Urinary bladder (tissue), 4 donors: ENCODE measurements at places on chromosomes 1 and 21. TPM values are rescaled to one million over a fixed set of nuclear protein-coding genes. Genes with fewer than 3 reads are reported as not detected.

DNA sequence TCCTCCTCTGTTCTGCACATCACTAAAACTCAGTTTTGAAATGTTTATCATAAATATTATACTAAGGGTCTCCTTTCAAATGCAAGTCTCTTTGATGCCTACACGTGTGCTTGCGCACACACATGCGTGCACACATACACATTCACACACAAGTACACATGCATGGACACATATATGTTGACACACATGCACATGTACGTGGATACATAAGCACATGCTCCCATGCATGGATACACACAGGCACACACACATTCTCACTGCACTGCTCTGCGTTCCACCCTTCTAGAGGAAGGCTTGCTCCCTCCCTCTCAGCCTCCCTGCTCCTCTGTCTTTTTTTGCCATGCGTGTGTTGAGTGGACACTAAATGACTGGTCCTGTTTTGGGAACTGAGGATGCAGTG, 162.7 kb downstream of the PCP4 start:
- DNase-seq, result no peak

- no peak for DNase-seq
Observed at GRCh38 chr1:221118176-221118937, 239.1 kb downstream of the HLX start.

GRCh38 chr1:4305526-4306301, 348.7 kb upstream of the AJAP1 start:
- DNase-seq, result no peak

DNA sequence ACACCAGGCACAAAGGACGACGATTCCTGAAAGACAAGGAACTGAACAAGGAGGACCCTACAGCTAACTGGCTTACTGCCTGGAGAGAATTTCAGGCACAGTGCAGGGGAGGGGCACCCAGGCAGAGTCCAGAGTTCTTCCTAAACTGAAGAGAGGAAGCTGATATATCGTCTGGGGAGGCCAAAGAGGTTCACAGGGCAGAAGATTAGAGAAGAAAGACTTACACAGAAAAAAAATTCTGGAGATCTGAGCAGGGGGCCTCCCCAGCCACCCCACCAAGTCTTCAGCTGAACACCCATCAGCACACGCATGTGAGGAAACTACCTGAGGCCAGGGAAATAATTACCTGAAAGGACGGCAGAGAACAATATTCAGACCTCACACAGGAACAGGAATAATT, 24.6 kb downstream of the SORT1 start:
- DNase-seq, result no peak

DNA sequence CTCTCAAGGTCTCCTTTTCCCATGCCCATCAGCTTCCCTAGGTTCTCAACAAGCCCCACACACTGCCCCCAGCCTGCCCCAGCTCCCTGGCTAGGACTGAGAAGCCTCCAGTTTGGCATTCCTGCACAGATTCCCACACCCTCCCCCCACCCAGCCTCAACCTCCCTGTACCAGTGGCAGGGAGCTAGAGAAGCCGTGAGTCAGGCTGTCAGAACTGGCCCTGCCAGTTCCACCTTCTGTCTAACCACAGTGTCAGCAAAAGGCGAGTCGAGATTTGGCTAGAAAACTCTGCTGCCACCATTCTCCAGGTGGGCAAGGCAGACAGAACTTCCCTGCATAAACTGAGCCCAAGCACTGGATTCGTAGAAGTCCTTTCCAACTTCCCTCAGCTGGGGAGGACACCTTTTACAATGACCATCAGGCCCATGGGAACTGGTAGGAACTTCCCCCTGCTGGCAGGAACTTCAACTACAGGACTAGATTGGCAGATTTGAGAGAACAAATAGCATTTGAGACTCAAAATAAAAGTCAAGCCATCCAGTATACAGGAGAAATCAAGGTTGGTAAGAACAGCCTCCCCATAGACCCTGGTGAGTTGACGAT, 31.0 kb downstream of the TNNT2 start:
- no peak for DNase-seq

The SIM2 gene
- polyA plus RNA-seq, result 0.06 TPM

DNA sequence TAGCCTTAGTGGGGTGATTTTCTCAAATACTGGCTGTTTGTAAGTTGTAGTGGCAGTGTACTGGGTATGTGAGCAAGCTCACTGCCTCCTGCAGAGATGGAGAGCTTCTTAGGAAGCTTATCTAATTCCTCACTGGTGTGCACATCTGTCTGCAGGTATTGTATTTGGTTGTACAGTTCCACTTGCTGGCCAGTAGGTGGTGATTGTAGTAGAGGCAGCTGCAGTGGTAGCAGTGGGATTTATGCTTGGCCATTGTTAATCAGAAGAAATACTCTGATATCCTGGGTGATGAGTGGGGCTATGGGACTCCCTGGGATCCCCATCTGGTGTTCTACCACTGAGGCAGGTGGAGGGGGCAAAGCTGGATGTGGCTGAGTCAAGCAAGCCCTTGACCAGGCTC, 276.1 kb upstream of the SPAG17 start:
- no peak for DNase-seq

DNA sequence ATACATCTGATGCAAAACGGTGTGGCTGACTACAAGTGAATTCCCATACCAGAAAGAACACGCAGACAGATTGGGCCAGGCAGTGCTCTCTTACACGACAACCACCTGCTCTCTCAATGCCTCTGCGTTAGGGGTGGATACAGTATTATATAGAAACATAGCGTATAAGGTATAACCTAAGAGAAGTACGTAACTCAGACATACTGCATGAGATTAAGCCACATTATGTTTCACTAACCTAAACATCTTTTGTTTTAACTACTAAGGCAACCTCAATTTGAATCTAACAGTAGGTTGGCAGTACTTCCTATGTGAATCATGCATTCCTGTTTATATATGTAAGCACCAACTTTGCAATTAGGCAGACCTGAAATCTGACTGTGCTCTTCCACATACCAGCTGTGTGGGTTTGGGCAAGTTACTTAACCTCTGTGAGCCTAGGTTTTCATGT, 58.1 kb upstream of the COA6 start:
- no peak for DNase-seq

The AGL gene
- 16.1 TPM for polyA plus RNA-seq

The SPATA46 gene
- polyA plus RNA-seq, result not detected

The LIN9 gene
- 2.9 TPM for polyA plus RNA-seq

The VTCN1 gene
- polyA plus RNA-seq, result 0.70 TPM

GRCh38 chr1:234728740-234729139, 118.8 kb upstream of the IRF2BP2 start:
- DNase-seq, result no peak

- DNase-seq, result no peak
Observed at GRCh38 chr1:240169188-240169587, 77.5 kb downstream of the FMN2 start.

The UQCRHL gene
- polyA plus RNA-seq, result 3.5 TPM

- no peak for DNase-seq
Observed at GRCh38 chr1:40783001-40783905, at the start of gene KCNQ4. Gene KCNQ4 (plus strand): TSS chr1:40783787. CDS start chr1:40784094, 307 bp downstream.

- DNase-seq, result no peak
Observed at GRCh38 chr21:38469642-38470041, 28.6 kb downstream of the ERG start.

DNA sequence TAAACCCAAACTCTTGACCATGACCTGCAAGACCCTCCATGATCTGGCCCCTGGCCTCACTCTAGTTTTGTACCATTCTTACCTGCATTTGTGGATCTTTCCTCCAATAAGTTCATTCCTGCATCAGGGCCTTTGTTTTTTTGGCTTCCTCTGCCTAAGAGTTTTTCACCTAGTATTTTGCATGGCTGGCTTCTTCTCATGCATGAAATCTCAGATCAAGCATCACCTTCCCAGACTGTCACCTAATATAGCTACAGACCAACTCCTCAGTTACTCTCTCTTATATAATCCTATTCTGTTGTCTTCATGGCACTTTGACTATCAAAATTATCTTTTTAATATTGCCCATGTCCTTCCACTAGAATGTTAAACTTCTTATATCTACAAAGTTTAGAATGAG, 54.2 kb downstream of the BTBD8 start:
- DNase-seq, result no peak

The TMEM61 gene
- polyA plus RNA-seq, result 7.0 TPM

- DNase-seq, result no peak
Observed at GRCh38 chr1:64059556-64059955, 143.9 kb upstream of the UBE2U start.

DNA sequence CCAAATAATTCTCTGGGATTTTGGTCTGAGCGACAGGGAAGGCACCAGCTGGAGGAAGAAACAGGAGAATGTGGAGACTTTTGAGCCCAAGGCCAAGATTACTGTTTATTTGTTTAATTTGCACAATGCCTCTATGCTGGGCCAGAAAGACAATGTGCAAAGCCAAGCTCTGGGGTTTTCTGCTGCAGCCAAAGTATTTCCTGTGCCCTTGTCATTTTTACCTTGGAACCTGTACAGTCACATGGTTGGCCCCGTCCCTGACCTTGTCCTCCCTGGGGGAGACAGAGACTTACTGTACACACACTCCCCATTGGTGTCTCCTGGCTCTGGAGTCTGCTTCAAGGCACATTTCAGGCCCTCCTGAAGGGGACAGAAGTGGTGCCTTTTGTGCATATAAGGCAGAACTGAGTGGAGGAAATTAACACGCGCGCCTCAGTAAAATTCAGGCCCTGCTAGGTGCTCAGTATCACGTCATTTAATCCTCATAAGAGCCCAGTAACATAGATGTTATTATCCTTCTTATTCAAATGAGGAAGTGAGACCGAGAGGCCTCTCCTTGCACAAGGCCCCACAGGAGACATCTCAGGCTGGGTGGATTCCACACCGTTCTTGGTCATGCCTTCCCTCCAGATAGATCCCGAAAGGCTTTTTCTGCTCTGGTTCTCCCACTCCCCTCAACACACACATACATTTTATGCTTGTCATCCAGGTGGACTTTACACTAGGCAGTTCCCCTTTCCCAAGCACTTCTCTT, 21.1 kb downstream of the C1orf115 start:
- DNase-seq, result no peak

GRCh38 chr1:174747613-174748012, 252.1 kb upstream of the CACYBP start:
- no peak for DNase-seq

DNA sequence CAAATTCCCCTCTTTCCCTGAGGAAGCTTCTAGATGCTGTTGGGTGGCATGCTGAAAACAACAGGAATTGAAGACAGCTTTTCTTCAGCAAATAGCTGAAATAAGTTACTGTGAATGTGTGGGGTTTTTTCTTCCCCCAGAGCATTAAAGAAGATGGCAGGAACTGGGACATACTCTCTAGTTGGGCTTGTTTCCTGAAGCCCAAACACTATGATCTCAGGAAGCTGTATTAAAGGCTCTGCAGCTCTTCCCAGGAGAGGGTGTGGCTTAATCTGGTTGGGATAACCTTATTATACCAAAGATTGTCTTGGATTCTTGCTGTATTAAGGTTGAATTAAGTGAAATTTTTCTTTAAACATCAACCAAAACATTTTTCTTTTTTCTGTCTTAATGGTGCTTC, 64.9 kb upstream of the LMO4 start:
- DNase-seq, result no peak

DNA sequence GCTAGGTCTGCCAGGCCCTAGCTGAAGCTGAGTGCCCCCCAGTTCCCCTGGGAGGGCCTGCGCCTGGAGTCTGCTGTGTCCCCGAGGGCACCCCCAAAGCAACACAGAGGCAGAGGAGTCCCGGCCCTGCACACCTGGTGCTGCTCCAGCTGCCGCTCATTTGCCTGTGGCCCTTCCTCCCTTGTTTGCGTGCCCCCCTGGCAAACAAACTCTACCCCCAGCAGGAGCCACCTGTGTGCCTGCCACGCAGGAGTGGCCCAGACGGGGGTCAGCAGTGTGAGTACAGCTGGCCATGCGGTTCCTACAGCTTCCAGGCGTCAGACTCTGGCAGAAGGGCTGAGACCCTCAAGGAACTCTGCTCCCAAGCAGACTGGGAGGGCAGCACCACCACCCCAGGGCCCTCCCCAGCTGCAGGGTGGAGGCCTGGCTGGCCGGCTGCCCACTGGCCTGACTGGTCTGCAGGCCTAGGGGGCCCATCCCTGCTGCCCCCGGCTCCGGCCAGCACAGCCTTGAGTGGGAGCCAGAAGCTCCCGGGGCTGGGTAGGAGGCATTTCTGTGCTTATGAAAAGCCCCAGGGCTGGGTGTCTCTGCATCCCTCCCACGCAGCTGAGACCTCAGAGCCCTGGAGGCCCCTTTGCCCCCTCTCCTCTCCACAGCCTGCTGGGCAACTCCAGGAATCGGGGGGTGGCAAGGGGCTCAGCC, 563 bp upstream of the TAS1R3 start:
- DNase-seq, result no peak

DNA sequence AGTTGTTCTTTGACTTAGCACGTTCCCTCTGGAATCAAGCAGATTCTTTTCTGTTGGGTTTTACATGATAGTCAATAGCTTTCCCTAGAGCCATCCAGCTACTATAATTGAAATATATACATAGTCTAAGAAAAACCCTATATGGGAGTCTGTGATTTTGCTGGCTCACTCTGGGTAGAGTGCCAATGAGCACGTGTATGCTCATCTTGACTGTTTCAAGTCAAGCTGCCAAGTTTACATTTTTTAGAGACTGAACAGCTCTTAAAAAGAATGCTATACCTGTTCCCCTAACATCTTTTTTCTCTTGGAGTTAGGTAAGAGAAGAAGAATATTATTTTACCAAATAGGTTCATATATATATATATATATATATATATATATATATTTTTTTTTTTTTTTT, 182.8 kb upstream of the NRIP1 start:
- no peak for DNase-seq

The SLAMF9 gene
- polyA plus RNA-seq, result not detected

GRCh38 chr21:46319186-46319585, 4.5 kb downstream of the C21orf58 start:
- DNase-seq, result no peak

GRCh38 chr1:32816676-32817158, 441 bp downstream of the YARS1 start:
- no peak for DNase-seq

GRCh38 chr1:200905411-200906052, 10.8 kb downstream of the INAVA start:
- no peak for DNase-seq
